ENCODE measurements at places on chromosomes 4 and X. TPM values are rescaled to one million over a fixed set of nuclear protein-coding genes. Genes with fewer than 3 reads are reported as not detected.

Gene PDCL2
- total RNA-seq, result not detected

Gene XAGE1B
- not detected for total RNA-seq

Gene BOD1L1
- total RNA-seq, result 23.1 TPM

DNA sequence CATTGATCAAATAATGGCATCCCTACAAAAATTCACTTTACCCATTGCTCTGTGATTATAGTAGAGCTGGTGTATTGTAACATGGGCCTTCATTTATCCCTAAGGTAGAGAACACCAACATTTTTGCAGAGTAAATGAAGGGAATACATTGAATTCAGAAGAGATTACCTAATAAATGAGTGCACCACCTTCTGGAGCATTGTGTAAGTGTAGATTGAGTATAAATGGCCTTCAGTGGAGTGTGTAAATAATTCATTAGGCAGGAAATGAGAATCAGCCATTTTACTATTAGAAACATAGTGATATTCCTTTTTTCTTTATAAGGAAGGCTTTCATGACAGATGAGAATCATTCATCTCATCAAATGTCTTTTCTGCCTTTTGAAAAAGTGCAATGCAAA lies 155.8 kb downstream of the FAM47B start:
- no peak for DNase-seq

DNA sequence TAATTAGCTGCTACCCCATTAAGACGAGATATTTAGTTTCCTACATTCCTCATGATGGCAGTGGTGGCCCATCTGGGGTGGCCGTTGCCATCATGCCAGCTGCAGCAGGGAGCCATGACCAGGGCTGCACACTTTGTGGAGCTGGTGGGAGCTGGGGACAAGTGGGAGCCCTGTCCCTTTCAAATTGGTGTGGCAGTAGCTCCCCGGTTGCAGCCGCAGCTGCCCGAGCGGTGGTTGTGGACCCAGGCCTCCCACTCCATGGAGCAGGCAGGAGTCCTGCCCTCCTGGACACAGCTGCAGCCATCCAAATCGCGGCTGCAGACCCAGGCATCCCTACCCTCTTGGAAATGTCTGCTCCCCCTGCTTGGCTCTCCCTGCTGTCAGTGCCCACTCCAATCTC lies 9.3 kb upstream of the SYTL5 start:
- DNase-seq, result no peak

DNA sequence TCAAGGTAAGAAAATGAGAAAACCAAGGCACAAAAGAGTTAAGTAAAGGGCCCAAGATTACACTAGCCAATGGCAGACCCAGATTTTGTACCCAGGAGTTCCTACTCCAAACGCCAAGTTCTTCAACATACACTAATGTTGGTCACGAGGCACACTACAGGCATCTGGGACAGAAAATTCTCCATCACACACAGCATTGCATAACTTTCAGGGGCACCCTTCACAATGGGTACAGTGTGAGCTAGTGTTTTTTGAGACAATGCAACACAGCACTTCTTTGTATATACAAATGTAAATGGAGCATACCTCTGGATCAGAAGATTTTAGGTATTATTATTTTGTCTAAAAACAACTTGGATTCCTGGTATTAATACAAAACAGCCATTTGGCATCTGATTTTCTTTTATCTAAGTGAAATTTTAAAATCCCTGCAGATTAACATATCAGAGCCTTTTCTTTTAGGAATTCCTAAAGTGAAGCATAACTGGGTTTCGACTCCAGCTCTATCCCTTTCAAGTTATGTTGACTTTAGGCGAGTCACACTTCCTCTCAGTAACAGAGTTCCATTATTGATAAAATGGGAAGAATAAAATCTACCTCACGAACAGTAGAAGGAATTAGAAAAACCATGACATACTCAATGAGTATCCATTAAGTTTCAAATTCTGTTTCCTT lies 41.1 kb downstream of the ADGRA3 start:
- DNase-seq, result no peak

- DNase-seq, result no peak
Measured at GRCh38 chr4:73741031-73741749, 821 bp downstream of the CXCL8 start.

DNA sequence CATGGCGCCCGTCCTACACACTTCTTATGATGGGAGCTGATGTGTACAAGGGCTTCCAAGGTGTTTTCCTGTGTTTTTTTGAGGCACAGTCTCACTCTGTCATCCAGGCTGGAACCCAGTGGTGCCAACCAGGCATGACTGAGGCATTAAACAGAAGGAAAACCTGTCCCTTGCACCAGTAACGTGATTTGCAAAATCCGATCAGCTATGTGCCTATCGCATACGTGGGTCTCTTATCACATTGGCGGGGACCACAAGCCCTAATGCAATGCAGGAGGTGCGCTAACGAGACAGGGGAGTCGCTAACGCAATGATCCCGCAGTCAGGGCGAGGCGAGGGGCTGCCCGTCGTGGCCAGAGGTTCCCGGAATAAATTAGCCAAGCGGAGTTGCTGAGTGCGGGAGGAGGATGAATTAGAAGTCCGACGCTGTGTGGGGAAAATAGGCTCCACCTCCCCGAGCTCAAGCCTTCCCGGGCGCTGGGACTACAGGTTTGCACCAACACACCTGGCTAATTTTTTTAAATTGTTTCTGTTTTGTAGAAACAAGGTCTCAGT lies 162.7 kb downstream of the SHOX start:
- DNase-seq, result no peak

- no peak for DNase-seq
Measured at GRCh38 chr4:101175896-101176676, 171.2 kb downstream of the PPP3CA start.

- no peak for DNase-seq
Measured at GRCh38 chr4:105343146-105343931, 130.5 kb downstream of the PPA2 start.

GRCh38 chrX:68498044-68498507 lies 775 bp upstream of the YIPF6 start:
- no peak for DNase-seq

- DNase-seq, result no peak
Measured at GRCh38 chr4:48786549-48786948, 6.5 kb upstream of the FRYL start.
